ENCODE measurements at places on chromosomes 12 and 14.

DNA sequence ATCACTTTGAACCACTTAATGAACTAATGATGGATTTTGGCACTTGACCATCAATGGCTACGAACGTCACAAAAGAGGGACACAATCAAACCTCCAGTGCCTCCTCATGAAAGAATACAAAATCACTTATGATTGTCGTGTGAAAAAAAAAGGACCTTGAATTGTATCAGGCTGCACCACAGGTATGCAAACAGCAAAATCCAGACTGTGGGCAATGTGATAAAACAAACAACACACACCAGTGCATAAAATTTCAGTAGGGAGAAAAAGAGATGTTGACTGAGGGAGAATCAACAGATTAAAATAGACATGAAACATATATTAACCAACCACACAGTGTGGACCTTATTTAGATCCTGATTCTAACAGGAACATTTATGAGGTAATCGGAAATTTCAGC, 2.6 kb downstream of the TSPAN8 start:
- DNase-seq = no peak

DNA sequence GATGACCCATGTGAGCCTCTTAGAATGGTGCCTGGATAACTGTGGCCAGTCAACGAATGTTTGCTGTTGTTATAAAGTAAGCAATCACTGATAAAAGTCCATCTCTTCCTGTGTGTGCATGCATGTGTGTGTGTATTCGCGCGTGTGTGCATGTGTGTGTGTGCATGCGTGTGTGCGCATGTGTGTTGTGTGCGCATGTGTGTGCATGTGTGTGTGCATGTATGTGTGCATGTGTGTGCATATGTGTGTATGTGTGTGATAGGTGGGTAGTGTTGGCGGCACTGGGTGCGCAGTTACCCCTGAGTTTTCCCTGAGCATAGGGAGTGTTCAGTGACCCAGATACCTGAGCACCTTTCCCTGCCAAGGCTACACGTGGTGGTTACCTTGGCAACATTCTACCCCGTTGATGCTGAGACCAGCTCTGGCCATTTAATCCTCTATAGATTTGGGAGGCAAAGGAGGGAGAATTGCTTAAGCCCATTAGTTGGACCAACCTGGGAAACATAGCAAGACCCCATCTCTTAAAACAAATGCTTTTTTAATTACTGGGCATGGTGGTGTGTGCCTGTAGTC, 137.8 kb downstream of the SLC15A4 start:
- DNase-seq = no peak

DNA sequence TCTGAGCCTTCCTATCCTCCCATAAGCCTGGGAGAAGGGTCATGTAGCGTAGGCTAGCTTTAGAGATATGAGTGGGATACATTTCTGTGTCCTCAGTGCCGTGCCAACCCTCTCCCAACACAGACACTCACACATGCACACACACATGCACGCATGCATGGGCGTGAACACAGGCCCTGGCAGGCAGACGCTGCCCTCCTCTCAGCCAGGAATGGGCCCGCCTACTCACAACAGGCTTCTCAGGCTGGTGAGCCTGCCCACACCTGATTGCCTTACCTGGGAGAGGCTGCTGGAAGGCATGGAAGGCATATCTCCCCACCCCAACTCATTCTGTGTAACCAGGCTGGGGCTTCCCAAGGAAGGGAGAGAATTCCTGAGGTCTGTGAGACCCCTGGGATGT, 12.8 kb upstream of the ACVR1B start:
- no peak for DNase-seq

GRCh38 chr12:96399919-96400630, at the start of gene CDK17:
TSS of gene CDK17 (minus strand) at chr12:96400439. CDS start at chr12:96334836, 65,603 bp downstream.
- DNase-seq = peak; percentile 93

GRCh38 chr14:25026476-25027137, 23.3 kb downstream of the STXBP6 start:
- no peak for DNase-seq

GRCh38 chr12:132886529-132887477, 602 bp downstream of the CHFR start:
- DNase-seq = peak; percentile 60

GRCh38 chr12:2417481-2418160, 364.8 kb downstream of the CACNA1C start:
- DNase-seq = no peak

- peak; percentile 78 for DNase-seq
Observed at GRCh38 chr14:74516451-74517160, 23.0 kb downstream of the ISCA2 start.

GRCh38 chr14:75579882-75580281, 1.5 kb downstream of the FLVCR2 start:
- DNase-seq = peak; percentile 13

- DNase-seq = no peak
Observed at GRCh38 chr12:129053232-129053631, 200.0 kb downstream of the GLT1D1 start.

DNA sequence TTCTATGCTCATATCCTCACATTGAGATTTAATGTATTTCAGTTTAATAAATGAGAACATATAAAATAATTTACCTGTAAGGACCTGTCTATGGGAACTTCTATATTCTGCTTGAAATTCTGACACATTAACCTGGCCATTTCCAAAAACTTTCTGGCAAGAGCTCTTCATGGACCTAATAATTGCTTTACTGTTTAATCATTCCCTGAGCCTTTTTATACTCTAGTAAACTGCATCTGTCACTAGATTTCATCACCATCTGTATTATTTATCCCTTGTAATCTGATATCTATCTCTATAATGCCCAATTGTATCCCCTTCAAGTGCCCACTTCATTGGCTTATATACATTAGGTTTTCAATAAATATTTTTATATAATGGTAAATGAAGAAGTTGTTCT, 327.7 kb downstream of the RAD51B start:
- peak; percentile 65 for DNase-seq

DNA sequence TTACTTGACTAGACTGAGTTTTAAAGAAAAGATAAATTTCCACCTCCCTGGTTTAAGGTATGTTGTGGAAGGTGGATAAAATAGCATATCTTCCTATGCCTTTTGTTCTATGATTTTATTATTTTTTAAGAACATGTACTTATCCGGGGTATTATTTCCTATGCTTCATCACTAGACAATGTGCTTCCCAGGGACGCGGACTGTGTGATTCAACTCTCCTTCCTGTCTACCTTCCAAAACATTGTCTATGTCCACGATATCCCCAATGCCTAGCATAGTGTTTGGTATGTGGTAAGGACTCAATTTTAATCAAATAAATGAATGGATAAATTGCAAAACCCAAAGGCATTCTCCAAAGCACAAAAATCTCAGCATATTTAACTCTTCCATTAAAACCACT, 8.3 kb upstream of the CCND2 start:
- DNase-seq = no peak

GRCh38 chr14:71734076-71734475, 198.2 kb upstream of the RGS6 start:
- no peak for DNase-seq

DNA sequence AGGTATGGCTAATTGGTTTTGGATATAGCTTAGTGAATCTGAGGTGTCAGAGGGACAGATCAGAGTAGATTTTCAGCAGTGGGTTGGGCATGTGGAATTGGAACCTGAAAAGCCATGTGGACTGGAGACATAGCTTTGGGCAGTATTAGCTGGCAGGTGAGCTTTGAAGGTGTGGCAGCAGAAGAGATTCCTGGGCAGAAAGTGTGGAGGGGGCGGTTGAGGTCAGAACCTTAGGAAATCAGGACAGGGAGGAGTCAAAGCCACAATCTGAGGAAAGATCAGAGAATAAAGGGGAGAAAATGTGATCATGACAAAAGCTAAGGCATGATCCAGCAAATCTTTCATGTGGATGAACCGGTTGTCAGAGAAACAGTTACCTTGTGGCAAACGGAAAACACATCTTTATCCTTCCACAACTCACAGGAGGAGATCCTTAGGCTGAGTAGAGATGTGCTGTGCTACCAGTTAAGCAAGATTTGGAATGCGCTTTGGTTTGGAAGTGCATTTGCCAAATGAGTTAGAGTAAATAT, 56.4 kb downstream of the PTGER2 start:
- no peak for DNase-seq

GRCh38 chr14:80223696-80224465, 12.6 kb upstream of the DIO2 start:
- DNase-seq = peak; percentile 29

DNA sequence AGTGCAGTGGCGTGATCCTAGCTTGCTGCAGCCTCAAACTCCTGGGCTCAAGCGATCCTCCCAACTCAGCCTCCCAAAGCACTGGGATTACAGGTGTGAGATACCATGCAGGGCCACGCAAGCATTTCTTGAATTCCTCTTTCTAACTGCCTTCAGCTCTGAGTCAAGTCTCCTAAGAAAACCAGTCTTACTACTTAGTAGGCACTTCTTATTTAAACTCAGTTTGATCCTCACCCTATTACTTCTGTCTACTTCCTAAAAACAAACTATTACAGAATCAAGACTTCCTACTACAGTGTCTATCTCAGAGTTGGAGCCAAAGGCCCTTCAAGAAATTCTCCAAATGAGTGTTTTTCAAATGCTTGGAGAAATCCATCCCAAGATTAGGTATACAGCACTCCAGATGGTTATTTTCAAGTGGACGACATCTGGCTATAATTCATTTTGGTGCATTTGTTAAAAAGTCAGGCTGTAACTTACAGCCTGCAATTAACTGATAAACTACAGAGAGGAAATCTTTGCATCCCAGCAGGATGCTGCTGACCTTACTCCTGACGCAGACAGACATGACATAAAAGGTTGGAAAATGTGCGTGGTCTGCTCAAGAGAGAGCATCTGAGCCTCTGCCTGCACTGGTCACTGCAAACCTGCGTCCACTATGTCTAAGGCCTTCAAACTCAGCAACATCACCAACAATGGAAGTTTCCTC, 34.7 kb downstream of the SSH1 start:
- no peak for DNase-seq

GRCh38 chr14:76829013-76829365, 2.8 kb downstream of the LRRC74A start:
- DNase-seq = no peak

DNA sequence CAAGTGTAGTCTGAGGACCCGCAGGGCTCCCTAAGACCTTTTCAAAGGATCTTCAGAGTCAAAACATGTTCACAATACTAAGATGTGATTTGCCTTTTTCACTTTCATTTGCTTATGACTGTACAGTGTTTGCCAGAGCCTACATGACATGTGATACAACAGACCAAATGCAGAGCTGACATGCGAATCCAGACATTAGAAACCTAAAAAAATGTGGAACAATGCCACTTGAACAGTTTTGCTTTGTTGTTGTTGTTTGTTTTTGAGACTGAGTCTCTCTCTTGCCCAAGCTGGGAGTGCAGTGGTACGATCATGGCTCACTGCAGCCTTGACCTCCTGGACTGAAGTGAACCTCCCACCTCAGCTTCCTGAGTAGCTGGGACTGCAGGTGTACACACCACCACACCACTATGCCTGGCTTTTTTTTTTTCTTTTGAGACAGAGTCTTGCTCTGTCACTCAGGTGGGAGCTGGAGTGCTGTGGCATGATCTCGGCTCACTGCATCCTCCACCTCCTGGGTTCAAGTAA, 5.3 kb upstream of the RAB35 start:
- no peak for DNase-seq

DNA sequence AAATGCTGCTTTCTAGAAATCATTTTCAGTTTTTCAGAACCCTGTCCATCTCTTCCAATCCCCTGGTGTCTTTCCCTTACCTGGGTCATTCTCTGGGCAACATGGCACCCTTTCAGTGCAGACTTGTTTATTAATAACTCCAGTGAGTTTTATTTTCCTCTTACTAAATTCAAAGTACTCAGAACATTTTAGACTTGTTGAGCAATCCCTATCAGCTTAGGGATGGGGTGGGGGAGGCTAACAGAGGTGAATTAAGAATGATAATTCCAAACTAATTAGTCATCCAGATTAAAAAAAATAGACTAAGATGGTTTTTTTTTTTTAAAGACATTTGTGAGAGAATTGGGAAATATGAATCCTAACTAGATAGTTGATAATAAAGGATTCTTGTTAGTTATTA, 10.7 kb downstream of the GPRC5A start:
- DNase-seq = peak; percentile 60

GRCh38 chr14:76902591-76902990, 76.4 kb downstream of the LRRC74A start:
- no peak for DNase-seq

GRCh38 chr14:96623676-96624484, 121.7 kb downstream of the PAPOLA start:
- DNase-seq = no peak

GRCh38 chr12:85029456-85029855, 6.6 kb downstream of the TSPAN19 start:
- peak; percentile 83 for DNase-seq

GRCh38 chr12:103493199-103493598, 2.6 kb downstream of the C12orf42 start:
- DNase-seq = no peak

DNA sequence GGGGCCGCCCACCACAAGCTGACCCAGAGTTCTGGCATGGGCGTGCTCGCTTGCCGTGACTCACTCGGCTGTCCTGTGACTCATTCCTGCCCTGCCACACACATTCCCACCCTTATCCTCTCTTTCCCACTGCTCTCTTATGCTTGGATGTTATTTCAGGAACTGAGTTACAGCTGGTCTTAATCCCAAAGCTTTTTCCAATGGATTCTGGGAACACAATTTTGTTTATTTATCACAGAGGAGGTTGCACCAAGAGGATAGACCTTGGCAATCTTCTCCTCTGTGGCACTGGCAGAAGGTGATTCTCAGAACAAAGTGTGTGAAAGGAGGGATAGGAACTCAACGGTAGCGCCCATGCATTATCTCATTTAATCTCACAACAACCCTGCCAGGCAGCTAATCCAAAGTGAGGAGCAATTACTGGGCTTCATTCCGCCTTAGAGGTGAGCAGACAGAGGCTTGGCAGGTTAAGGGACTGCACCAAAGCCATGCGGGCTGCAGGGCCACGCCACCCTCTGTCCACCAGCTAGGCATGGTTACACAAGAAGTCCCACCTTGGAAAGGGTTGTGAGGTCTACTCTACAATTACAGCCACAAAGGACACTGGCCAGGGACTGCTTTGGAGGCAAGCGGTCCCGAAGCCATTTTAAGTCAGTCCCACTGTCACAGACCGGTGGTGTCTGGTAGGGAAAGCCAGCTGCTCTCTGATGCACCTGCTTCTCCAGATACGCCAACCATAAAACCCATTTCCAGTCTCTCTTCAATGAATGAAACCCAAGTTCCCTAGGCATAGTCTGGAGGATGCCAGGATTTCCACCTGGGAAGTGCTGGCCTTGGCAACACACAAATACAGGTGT, 32.9 kb downstream of the SYNE3 start:
- DNase-seq = peak; percentile 94

- no peak for DNase-seq
Observed at GRCh38 chr12:103956509-103957027, 9.1 kb upstream of the TDG start.

DNA sequence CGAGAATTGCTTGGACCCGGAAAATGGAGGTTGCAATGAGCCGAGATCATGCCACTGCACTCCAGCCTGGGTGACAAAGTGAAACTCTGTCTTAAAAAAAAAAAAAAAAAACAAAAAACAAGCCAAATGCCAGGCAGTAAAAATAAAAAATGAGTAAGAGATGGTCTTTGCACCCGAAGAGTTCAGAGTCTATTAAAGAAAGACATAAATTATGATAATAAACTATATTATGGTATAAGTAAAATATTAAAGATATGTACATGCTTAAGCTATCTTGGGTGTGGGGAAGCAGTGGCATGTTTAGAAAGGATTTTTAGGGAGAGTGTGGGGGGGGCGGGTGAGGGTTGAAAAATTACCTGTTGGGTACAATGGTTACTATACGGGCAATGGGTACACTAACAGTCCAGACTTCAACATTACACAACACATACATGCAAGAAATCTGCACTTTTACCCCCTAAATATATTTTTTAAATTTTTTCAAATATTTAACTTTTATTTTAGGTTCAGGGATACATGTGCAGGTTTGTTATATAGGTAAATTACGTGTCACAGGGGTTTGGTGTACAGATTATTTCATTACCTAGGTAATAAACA, 99.3 kb downstream of the EEA1 start:
- DNase-seq = no peak
